ENCODE measurements at places on chromosomes 7 and 10.

GRCh38 chr7:107666790-107667189, 6.2 kb downstream of the SLC26A4 start:
- no peak for DNase-seq

DNA sequence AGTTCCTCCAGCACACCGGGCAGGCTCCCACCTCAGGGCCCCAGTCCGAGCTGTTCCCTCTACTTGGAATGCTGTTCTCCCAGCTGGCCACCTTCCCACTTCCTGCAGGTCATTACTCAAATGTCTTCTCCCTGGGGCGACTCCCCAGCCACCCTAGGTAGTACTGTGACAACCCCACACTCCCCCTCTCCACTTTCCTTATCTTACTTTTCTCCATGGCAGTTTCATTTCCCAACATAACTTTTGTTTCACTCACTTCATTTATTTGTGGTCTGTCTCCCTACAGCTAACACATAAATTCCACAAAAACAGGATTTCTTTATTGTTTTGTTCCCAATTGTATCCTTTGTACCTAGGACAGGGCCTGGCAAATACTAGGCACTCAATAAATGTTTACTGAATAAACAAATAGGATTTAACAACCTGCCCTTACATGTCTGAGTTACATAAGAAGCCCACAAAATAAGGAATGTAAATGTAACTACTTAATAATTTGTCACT, 76.5 kb downstream of the JAZF1 start:
- no peak for DNase-seq

- DNase-seq: no peak
Measured at GRCh38 chr10:57661206-57661605, 606.5 kb downstream of the IPMK start.

- DNase-seq: no peak
Measured at GRCh38 chr10:22445495-22445894, 100.2 kb downstream of the SPAG6 start.

GRCh38 chr10:48307711-48308018, 1.2 kb downstream of the MAPK8 start:
- DNase-seq: no peak

DNA sequence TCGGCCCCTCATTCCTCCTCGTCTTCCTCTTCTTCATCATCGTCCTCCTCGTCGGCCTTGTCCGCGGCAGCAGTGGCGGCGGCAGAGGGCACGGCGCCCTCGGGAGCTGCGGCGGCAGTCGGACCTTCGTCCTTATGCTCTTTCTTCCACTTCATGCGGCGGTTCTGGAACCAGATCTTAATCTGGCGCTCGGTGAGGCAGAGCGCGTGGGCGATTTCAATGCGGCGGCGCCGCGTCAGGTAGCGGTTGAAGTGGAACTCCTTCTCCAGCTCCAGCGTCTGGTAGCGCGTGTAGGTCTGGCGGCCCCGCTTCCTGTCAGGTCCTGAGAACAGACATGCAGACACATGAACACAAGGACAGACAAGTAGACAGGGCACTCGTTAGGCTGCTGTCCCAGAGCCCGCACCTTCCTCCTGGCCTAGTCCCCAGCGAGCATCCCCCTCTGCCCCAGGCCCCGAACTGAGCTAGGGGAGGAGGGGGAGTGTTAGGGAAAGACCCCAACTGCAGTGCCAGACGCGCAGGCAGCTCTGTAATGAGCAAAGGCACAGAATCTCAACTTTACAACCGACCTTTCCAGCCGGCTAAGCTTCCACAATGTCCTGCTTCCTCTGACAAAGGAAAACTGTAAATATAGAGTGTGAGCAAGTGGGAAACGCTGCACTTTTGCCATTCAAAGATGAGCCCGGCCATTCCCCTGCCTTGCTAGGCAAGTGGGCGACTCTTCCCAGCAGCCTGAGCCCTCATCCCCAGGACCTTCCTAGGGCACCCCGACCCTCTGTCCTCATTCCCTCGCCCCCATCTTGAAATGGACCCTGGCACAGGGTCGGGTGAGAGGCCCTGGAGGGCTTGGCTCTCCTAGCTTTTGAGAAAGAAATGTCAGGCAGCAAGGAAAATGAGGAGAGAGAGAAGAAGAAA, 1.3 kb downstream of the HOXA7 start:
- no peak for DNase-seq

- no peak for DNase-seq
Measured at GRCh38 chr10:81297292-81297691, 577.7 kb upstream of the NRG3 start.

- no peak for DNase-seq
Measured at GRCh38 chr7:148211740-148212151, 378.8 kb upstream of the C7orf33 start.

GRCh38 chr7:100584683-100585510, 1.0 kb downstream of the LRCH4 start:
- DNase-seq: no peak

DNA sequence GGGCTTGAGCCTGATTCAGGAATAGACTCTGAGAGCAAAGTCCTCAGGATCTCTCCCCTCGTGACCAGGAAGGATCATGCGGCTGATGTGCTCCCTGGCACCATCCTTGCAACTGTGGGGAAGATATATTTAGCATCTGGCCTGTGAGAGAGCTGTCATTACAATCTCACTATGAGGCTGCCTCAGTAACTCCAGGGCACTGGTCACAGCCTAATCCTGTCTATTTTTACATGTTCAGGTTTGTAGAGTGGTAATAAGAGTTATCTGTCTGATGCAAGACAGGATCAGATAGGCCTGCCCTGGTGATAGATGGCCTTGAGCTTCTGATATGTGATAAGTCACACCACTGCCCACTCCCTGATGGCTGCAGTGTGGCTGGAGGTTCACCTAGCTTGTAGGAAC, 50.7 kb downstream of the PPP1R3C start:
- DNase-seq: no peak

GRCh38 chr7:66418537-66418936, 210.1 kb upstream of the KCTD7 start:
- DNase-seq: no peak

DNA sequence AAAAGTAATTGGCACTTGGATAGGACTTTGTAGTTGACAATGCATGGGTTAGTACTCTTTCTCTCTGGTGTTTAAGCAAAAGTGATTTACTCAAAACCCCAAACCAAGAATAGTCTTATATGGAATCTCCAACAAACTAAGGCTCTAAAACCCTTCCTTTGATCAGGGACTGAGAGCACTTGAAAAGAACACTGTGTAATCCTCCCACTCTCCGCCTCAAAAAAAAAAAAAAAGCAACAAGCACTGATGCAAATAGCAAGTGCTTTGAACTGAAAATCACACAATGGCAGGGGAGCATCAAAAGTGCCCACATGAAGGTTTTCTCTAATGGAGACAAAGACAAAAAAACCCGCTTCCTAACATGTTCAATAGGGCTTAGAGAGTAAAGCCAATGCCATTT, 467.9 kb upstream of the AUTS2 start:
- DNase-seq: no peak

GRCh38 chr10:133378251-133379096, 588 bp upstream of the PAOX start:
- DNase-seq: no peak

GRCh38 chr10:131126321-131127137, 185.0 kb downstream of the TCERG1L start:
- no peak for DNase-seq

- no peak for DNase-seq
Measured at GRCh38 chr7:119802147-119802546, 470.8 kb upstream of the KCND2 start.

GRCh38 chr10:30750971-30751677, 121.6 kb upstream of the LYZL2 start:
- no peak for DNase-seq

DNA sequence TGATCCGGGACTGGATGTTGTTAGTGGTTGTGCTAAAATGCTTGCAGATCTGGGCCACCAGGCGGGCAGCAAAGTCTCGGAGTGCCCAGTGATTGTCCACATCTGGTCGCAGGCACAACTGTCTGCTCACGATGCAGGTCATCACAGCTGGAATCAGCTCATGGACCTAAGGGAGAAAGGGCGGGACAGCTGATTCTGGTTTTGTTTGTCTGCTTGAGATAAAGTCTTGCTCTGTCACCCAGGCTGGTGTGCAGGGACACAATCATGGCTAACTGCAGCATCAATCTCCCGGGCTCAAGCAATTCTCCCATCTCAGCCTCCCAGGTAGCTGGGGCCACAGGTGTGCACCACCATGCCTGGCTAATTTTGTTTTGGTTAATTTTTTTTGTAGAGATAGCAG, 8.0 kb downstream of the TAF6 start:
- no peak for DNase-seq

DNA sequence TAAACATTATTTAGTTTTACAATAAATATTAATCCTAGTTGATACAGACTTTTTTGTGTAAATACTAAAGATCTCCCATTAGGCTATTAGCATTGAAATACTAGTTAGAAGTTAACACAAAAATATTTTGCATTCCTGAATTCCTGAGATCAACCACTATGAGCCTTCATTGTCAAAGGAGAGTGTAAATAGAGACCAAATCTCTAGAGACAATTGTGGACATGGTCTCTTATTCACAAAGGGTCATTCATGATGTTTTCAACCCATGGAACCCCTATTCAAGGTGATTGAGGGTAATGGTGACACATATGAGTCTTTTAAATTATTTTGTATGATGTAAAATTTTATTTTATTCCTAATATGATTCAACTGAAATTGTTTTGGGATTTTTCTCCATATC, 1454.8 kb upstream of the LRRTM3 start:
- DNase-seq: no peak

DNA sequence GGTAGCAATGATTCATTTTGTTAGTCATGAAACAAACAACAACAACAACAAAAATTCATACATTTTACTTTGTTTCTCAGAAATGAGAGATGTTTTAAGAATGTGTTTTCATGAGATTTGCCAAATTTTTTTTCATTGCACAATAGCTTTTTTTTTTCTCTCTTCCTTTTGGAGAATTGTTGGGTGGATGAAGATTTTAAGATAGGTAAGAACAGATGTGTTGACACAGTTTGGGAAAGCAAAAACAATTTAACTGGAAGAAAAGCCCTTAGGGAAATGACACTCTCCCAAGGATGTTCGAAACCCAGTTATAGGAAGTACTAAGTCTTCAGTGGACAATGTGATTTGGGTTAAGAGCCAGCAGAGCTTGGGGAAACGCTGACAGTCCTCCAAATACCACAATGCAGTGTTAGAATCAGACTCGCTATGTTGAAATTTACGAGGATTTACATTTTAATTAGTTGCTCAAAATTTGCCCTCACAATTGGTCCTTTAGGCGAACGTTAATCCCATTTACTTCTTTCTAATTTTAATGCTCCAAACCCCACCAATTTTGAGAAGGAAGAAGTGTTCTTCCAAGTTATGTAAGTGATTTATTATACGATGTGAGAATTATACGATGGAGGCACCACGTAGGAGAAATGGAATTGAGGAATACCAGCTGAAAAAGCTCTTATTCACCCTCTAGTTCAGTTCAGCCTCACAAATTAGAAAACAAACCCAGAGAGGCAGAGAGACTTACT, 61.2 kb downstream of the HHEX start:
- no peak for DNase-seq

DNA sequence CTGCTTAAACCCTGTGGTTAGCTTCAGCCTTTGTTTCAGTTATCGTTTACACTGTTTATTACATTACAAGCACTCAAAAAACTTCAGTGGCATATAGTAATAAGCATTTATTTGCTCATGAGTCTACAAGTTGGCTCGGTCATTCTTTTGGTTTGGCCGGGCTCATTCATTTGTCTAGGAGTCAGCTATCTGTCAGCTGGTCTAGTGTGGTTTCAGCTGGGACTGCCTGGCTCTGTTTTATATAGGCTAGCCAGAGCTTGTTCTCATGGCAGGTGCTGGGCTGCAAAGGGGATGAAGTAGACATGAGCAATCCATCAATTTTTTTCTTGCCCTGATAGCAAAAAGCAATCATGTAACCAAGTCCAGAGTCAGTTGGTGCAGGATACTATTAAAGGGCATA, 103.6 kb downstream of the MKLN1 start:
- DNase-seq: no peak

DNA sequence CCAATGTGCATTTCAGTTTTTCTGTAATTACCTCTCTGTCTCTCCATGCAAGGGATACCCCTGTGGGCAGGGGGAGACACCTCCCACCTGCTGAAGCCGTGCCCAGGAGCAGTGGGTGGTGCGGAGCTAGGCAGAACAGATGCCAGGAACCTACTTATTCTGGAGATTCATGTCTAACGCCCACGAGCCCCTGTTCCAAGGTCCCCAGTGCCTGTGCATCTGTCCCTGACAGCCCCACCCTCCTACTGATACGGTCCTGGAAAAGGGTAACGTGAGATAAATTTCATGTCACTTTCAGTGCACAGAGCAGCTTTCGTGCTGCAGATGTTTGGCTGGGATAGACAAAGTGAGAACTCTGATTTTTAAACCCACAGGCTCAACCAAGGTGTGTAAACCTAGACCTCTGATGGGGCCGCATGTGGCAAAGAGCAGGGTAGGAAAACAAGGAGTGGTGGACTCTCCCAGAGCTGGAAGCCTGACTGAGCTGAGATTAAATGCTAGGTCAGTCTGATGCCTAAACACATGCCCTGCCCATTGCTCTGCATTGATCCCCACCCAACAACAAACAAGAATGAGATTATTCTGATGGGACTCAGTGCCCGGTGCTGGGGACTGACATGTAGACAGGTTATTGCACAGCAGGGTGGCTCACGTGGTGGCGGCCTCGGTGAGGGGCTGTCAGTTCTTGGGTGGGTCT, 123.6 kb upstream of the GDF10 start:
- DNase-seq: no peak

GRCh38 chr7:84700563-84701370, 486.1 kb downstream of the SEMA3D start:
- no peak for DNase-seq

DNA sequence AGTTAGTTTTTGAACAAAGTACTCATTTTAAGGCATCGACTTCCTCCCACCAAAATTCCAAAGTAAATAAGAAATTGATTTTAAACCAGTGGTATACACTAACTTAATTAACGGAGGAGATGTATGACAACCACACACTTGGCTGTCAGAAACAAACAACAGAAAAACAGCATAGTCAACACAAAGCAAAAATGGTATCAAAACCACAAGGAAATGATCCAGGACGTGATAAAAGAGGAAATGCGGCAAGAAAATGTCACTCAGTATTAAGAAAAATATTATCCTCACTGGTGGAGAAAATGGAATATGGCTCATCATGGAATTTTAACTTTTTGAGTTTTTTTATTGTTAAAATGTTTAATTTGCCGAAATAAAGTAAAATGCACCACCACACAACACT, 17.5 kb downstream of the KIAA1549 start:
- no peak for DNase-seq

GRCh38 chr7:106260136-106260561, 24.6 kb downstream of the NAMPT start:
- DNase-seq: no peak

- no peak for DNase-seq
Measured at GRCh38 chr7:48427671-48428070, 256.4 kb downstream of the ABCA13 start.

Data from stimulated activated CD4-positive, alpha-beta T cell treated with anti-CD3 and anti-CD28 coated beads, Interleukin-1b, Interleukin-23, amount 100 ng/mL, for 24 hours (primary cell).